GM04503 (cell line): ENCODE measurements at places on chromosomes 2 and 18.

- no peak for DNase-seq
Measured at GRCh38 chr2:1677821-1678165, 66.5 kb downstream of the PXDN start.

DNA sequence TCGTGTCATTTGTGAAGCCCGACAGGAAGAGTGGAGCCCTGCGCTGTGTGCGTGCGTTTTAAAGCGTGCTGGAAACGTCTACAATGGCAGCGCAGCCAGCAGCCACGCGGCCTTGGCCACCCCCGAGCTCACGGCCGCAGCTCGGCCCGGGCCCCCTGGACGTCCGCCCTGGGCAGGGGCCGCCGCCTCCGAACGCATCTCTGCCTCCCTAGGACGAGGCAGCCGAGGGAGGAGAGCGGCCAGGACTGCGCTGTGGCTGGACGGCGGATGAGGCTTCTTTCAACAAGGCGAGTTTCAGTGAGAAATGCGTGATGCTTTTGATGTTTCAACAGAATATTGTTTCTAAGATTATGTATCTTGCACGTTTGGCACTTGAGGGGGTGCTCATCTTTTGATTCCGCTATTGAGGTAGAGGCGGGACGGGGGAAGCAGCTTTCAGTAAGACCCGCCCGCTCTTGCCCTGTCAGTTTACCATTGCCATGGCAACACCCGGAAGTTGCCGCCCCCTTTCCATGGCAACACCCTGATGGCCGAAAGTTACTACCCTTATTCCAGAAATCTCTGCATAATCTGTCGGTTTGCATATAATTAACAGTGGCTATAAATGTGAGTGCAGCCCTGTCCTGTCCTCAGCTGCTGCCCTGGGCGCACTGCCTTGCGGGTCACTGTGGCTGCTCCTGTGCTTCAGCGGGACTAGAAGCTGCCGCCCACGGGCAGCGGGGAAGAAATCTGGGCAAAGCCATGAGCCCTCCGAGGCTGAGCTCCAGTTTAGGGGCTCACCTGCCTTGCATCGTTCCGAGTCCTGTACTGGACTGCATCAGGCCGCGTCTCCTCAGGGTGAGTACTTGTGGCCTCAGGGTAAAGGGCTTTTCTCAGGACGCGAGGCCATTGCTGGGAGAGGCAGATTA is 38.6 kb downstream of the ADNP2 start:
- DNase-seq = no peak

- DNase-seq = no peak
Measured at GRCh38 chr2:101153077-101153707, 2.0 kb upstream of the TBC1D8 start.

- DNase-seq = no peak
Measured at GRCh38 chr18:64330931-64331330, 182.0 kb upstream of the LINC00305 start.

GRCh38 chr2:240250150-240250984 is 109.9 kb upstream of the OTOS start:
- DNase-seq = no peak

- DNase-seq = no peak
Measured at GRCh38 chr2:177059293-177059692, 153.3 kb upstream of the HNRNPA3 start.

- DNase-seq = no peak
Measured at GRCh38 chr18:24041691-24042090, 27.1 kb downstream of the TTC39C start.

DNA sequence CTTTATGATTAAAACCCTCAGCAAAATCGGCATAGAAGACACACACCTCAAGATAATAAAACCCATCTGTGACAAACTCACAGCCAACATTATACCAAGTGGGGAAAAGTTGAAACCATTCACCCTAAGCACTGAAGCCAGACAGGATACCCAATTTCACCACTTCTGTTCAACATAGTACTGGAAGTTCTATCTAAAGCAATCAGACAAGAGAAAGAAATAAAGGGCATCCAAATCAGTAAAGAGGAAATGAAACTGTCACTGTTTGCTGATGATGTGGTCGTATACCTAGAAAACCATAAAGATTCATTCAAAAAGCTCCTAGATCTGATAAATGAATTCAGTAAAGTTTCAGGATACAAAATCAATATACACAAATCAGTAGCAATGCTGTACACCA is 16.4 kb upstream of the RPRD1A start:
- no peak for DNase-seq

GRCh38 chr2:168295051-168295450 is 47.7 kb upstream of the STK39 start:
- no peak for DNase-seq

GRCh38 chr2:61710711-61711110 is 143.1 kb downstream of the FAM161A start:
- no peak for DNase-seq

DNA sequence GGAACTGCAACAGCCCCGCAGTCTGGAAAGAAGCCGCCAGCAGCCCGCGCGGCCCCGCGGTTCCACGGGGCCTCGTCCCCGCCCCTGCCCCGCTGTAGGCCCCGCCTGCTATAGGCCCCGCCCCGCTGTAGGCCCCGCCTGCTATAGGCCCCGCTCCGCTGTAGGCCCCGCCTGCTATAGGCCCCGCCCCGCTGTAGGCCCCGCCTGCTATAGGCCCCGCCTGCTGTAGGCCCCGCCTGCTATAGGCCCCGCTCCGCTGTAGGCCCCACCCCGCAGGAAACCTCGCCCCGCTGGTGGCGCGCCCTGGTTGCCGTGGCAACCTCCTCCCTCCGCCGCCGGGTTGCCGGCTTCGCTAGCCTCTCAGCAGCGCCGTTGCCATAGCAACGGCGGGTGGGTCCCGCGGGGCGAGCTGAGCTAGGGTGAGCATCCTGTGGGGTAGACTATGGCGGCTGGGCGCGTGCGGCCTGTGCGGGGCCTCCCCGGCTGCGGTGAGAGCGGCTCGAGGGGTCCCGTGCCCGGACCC is 12.2 kb upstream of the KIF1A start:
- no peak for DNase-seq
